A172 (cell line): ENCODE measurements at places on chromosomes 4 and X. TPM values are rescaled to one million over a fixed set of nuclear protein-coding genes. Genes with fewer than 3 reads are reported as not detected.

- no peak for DNase-seq
These were observed 14.3 kb upstream of the IL21 start for GRCh38 chr4:122635205-122635604.

Gene CXorf65
- not detected in 2 replicates for total RNA-seq

- no peak for DNase-seq
These were observed 1718.9 kb downstream of the C4orf33 start for GRCh38 chr4:130814896-130815295.

Gene DCAF12L1
- total RNA-seq: not detected in 2 replicates

Gene PCYT1B
- not detected in 2 replicates for total RNA-seq

DNA sequence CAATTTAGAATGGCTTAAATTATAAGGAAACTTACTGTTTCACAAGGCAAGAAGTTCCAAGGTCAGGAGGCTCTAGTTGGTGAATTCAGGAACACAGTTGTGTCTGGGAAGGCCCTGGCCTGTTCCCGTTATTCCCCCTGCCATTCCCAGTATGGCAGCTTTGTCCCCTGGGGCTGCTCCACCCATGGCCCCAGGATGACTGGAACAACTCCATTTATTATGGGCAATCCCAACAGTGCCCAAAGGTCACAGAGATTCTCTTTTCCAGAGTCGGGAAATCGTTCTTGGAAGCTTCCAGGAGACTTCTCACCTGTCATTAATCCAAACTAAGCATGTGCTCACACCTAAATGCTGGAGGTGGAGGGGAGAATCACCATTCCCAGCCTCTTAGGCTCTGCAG, 2.8 kb upstream of the PRKG2 start:
- no peak for DNase-seq

DNA sequence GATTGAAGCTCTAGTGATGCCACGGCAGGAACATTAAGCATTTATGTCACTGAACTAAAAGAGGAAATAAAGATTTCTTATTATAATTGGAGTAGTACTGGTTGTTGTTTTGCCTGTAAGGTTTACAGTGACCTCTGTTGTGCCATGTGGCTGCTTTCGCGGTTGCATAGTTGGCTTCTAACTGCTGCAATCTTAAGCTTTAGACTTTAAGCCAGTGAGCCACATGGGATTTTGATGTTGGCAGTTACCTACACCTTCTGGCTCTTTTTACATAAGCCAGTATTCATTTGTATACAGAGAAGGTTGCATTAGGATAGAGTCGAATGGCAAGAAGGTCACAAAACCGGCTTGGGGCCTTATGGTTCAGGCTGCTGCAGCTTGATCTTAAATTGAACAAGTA, 1311.6 kb downstream of the RAPGEF2 start:
- DNase-seq: no peak

DNA sequence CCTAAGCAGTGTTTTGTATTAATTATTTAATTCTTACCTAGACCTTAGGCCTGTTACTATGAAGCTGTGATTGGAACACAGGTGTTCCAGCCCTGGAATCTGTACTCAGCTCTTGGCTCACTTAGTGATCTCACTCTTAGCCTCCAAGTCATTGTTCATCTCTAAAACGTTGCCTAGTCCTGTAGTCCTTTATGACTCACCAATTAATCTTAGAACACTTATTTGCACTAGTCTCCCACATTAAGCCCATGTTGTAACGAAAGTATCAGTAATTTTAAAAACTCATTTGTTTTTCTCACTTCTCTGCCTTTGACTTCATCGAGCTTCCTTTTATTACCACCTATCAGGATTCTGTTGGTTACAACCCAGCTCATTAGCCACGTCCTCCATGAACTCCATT, 1224.7 kb upstream of the TENM3 start:
- no peak for DNase-seq

Gene PABPC1L2B
- not detected in 2 replicates for total RNA-seq

DNA sequence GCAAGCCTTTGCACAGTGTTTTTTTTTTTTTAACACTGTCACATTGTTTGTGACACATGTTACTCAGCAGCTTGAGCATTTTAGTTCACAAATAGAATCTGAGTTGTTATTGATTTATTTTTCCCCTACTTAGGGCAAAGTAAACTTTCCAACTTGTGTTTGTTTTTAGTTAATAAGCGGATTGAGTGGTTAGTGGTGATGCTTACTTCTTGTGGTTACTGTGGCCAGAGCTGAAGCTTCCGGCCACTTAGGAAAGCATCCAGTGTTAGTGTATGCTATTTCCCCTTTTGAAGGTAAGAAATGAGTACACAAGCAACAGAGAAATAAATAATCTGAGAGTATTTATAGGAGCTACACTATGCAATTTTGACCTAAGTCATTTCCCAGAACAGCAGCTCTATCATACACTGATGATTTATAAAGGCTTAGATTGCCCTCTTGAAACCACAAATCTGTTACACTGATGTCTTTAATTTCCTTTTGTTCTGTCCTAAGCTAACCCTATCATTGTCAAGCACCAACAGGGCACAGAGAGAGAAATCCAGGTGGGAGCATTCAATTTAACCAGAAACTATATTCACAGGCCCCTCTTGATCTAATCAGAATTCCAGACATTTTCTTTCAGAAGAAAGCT, 2464.6 kb downstream of the PCDH7 start:
- DNase-seq: peak; percentile 49

- DNase-seq: no peak
These were observed 45.3 kb downstream of the TENM3 start for GRCh38 chr4:182288534-182288933.

- peak; percentile 24 for DNase-seq
These were observed 959 bp downstream of the SMPX start for GRCh38 chrX:21756785-21757529.

GRCh38 chr4:77022560-77023179, 53.1 kb downstream of the CCNI start:
- peak; percentile 51 for DNase-seq

DNA sequence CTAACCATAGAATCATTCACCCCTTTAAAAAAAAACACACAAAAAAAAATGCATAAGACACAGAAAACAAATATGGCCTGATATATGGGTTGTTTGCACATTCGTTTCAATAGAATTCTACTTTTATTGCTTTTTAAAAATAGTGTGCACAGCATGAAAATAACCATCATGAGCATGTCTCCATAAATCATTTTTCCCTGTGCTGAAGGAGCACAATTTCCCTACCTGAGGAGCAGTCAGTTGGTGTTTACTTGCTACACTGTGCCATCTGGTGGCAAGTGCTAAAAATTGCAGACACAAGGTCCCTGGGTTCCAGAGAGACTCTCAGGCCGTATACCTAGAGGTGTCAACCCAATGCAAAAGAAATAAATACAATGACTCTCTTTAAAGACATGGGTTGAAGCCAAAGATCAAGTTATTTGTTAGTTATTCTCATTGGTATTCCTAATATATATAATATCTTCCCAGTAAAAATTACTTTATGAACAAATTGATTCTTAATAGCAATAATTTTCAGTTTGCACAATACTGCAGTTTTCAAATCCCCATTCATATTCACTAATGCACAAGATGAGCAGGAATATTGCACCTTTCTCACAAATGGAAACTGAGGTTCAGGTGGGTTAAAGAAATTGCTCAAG, 551.4 kb downstream of the IQCM start:
- DNase-seq: peak; percentile 62

Gene EBP
- 92.6 and 143 TPM in 2 replicates for total RNA-seq

DNA sequence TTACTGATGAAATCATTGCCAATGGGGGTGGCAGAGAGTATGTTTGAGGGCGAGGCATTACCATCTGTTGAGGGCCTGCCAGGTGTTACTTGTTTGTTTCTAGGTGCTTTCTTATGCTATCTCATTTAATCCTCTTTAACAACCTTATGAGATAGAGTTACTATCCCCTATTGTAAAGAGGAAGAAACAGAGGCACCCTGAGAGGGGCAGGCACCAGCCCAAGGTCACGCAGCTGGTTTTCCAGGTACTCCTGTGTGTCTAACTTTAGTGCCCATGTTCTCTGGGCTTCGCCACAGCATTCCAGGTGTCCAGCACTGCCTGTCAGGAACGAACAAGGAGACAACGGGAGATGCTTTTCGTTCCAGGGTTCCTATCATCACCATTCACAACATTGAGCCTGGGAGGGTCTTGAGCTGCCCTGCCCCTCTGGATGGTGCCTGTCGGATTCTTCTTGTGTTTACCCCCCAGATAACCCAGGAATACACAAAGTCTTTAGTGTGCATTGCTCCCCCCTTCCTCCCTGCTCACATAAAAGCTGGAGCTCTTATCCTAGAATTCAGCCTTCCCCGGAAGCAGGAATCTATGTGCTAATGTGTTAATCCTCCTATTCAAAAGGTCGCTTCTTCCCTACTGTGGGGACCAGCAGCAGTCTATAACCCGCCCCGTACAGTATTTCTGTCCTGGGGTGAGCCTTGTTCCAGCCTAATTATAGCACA, 24.9 kb upstream of the GPC4 start:
- no peak for DNase-seq

Gene GPR119
- not detected in 2 replicates for total RNA-seq

- no peak for DNase-seq
These were observed 6.8 kb downstream of the ARMCX5 start for GRCh38 chrX:102606115-102606514.

Gene MAGEC2
- not detected in 2 replicates for total RNA-seq

Gene PIM2
- 0.59 and 0.74 TPM in 2 replicates for total RNA-seq
